ENCODE measurements at places on chromosomes 2 and 18.

GRCh38 chr2:80530442-80531064, 226.0 kb upstream of the LRRTM1 start:
- no peak for DNase-seq

DNA sequence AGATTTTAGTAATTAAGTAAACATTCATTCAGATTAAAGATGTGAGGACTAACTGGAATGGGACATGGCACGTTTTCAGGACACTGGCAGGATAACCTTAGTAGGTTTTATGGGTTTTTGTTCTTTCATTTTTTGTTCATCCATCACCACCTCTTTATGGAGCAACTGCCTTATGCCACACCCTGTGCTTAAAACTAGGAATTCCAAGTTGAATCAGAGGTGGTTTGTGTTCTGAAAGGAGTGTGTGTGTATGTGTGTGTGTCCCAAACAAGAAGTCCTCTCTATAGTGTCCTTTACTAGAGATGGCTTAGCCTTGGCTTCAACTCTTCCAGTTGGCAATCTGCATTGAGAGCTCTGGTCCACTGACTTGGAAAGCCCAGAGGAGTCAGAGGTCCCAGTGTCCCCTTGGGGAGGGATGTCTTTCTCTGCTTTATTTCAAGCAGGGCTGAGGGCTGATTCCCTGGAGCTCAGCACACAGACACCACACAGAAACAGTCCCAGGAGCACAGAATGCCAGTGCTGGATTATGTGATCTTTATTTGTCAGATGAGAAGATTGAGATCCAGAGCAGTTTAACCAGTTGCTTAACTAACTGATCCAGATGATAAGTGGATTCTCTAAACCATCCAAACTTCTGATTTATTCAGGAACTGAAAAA, 25.2 kb downstream of the RHOB start:
- DNase-seq, result no peak

DNA sequence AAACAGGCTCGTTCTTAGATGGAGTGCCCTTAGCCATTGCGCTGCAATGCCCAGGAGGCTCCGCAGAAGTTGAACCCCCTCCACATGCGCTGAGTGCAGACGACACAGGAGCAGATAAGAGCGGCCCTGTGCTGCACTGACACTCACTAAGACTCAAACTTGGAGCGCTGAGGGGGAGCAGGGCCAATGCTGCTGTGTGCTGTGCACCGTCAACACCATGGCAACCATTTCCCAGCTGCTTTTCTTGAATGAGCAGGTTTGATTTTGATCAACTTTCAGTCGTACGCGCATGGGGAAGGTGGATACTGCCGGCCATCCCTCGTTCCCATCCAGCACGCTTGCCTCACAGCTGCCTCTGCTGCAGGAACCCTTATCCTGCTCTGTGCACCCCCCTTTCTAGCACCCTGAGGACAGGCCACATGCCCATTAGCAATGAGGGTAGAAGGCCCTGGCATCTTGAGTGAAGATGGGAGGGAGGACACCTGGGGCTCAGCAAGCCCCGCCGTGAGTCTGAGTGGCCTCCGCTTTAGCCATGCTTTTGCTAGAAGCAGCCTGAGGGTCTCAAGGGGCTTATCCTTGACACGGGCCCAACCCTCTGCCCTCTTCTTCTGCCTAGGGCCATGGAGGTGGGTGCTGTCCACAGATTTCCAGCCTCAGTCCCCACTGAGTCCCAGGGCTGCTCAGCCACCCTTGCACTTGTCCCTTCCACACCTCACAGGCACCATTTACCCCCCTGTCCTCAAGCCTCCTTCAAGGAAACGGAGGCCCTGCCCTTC, 271.9 kb downstream of the PHLPP1 start:
- DNase-seq, result no peak

DNA sequence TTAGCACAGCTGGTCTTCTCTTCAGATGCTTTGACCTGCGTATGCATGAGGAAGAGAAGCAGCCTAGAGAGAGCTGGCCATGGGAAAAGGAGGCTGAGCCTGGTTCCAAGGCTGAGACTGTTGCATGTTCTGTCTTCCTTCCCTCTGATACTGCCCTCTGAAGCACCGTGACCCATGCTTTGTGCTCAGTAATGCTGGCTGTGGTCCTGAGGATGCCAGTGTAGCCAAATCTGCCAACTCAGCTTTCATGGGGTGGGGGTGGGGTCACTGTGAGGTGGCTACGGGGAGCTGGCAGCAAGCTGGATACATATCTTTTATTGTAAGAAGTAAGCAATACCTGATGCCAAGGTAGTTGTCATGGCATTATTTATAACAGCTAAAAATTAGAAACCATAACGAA, 41.5 kb downstream of the EPAS1 start:
- no peak for DNase-seq

GRCh38 chr2:10668402-10669012, 21.3 kb downstream of the NOL10 start:
- peak; percentile 23 for DNase-seq

GRCh38 chr2:22209545-22209944, 1085.8 kb downstream of the TDRD15 start:
- DNase-seq, result no peak

DNA sequence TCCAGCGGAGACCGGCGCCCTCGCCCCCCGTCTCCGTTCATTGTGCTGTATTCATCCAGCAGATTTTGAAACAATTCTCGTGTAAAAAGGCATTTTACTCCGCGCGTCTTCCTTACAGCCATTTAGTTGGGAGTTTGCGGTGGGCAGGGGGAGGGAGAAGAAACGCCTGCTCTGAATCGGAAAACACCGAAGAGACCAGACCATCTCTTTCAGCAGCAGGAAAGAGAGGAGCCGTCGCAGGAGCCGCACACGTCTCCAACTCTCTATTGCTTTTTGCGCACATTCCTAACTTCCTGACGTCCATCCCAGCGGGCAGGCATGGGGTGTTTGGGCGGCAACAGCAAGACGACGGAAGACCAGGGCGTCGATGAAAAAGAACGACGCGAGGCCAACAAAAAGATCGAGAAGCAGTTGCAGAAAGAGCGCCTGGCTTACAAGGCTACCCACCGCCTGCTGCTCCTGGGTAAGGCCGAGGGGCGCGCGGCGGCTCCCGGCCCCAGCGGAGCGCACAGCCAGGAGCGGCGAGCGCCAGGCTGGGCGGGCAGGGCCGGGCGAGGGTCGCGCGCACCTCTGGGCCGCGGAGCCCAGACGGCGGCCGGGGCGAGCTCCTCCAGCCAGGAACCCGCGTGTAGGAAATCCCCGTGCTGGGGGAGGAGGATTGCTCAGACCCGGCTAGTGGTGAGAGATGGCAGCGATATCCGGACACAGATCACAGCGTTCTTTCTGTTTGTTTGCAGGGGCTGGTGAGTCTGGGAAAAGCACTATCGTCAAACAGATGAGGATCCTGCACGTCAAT, 63.2 kb downstream of the GNAL start:
- DNase-seq, result peak; percentile 41

GRCh38 chr2:159695795-159696448, 16.4 kb upstream of the MARCHF7 start:
- no peak for DNase-seq

GRCh38 chr2:238425505-238425978, 1.2 kb upstream of the ASB1 start:
- no peak for DNase-seq

DNA sequence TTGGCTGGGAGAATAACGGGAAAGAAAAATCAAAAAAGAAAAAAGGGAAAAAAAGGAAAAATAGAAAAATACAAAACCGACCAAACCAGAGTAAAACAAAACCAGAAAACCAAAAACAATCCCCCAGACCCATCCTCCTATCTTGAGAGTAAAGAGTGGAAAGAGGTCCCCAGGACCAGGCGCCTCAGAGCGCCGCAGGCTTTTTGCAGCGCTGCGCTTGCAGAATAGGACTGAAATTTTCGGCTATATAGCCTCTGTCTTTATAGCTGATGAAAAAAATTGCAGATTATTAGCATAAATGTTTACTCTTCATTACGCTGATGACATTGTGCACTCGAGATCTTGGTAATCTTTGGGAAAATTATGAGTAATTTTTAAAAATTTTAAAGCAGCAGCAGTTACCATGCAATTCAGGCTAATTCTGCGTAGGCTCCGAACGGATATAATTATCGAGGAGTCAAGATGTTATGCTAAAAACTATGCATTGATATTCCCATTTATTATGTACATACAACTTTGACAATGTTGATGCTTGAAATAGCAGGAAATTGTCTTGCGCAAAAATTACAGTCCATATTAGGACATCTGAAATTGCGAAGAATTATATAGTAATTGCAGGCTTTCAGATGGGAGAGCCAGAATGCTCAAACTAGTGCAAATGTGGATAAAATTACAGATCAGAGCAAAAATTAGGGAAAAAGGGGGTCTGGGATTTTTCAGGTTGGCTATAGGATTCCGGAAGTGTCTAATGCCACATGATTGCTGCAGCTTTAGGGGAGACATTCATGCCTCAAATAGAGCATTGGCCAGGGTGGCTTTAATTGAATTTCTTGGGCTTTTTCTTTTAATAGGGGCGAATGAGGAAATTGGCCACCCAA, 8.3 kb downstream of the DLX1 start:
- DNase-seq, result no peak

- DNase-seq, result no peak
Measured at GRCh38 chr2:241673189-241673663, 13.4 kb downstream of the DTYMK start.

- no peak for DNase-seq
Measured at GRCh38 chr2:46805401-46805951, 110.1 kb downstream of the MCFD2 start.

DNA sequence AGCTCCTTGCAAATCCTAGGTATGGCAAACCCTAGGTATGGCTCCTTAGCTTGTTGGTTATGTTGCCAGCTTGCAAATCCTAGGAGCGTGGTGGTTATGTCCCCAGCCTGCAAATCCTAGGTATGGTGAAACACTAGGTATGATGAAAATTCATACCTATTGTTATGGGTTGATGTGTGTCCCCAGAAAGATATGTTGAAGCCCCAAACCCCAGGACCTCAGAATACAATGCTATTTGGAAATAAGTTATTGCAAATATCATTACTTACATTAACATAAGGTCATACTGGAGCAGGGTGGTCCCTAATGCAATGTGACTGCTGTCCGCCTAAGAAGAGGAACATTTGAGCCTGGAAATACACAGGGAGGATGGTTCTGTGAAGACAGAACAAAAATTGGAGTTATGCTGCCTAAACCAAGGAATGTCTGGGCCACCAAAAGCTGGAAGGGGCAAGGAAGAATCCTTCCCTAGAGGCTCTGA, 220.8 kb downstream of the MYCN start:
- DNase-seq, result no peak

DNA sequence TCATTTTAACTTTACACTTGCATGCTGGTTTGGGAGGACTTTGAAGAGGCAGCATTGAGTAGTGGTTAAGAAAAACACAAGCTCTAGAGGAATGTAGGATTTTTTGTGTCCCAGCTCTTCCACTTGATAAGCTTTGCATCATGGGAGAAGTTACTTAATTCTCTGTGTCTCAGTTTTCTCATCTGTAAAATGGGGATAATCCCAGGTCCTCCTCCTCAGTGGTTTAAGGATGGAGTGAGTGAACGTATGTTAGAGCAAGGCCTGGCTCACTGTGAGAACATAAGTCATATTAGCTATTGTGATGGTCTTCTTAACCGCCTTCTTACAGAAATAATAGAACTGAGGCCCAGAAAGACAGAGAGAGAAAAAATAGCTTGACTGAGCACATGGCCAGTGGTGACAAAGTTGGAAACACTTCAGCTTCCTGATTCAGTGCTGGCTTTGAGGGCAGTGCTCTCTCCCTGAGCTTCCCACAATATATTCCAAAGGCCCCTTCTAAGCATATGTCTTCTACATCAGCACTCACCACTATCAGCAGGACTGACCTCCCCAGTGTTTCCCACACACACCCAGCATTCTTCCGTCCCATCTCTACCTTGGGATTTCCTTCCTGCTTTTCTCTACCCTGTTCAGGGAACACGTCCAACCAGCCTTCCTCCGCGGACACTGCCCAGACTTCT, 214.9 kb upstream of the TNP1 start:
- DNase-seq, result no peak

DNA sequence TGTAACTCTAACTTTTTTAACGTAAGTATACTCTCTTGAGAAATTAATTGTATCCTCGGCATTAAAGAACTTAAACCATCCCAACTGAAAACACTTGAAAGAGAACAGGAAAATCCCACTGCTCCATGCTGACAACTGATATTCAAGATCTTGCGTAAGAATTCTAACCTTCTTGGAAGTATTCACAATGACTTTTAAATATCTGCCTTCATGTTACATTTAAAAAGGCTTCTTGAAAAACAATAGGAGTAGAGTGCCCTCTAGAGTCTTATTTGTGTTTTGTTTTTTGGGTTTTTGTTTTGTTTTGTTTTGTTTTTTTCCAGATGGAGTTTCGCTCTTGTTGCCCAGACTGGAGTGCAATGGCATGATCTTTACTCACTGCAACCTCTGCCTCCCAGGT, 65.4 kb upstream of the DNAJC10 start:
- DNase-seq, result no peak

DNA sequence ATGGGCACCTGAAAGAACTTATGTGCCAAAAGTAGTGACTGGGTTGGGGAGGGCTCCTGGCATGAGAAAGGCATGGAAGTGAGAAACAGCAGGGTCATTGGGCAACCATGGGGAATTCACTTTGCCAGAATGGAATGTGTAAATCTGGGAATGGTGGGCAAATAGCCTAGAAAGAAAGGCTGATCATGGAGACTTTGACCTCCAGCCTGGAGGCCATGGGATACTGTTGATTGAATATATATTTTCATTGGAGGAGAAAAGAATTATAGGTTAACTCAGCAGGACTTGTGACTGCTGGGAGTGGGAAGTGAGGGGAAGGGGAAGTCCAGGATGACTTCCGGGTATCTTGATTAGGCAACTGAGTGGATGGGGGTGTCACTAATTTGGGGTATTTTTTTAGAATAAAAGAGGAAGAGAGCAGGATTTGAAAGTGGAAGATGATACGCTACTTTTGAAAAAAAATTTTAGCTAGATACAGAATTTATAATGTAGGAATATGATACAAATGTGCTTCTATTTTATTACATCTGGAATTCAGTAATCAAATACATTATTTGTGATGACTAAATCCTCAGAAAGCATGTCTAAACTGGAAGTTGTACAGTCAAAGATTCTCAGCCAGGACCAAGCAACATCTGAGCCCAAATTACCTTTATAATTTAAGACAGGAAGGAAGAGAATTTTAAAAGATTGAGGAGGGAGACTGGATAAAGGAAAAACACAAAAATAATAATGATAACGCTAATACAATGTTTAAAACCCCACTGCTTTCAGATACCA, 116.2 kb downstream of the GATA6 start:
- DNase-seq, result no peak

GRCh38 chr2:8214036-8214615, 467.7 kb upstream of the ID2 start:
- no peak for DNase-seq

Data from activated CD4-positive, alpha-beta T cell treated with anti-CD3 and anti-CD28 coated beads for 36 hours (primary cell).